AG04450 (cell line): ENCODE measurements at places on chromosomes 7 and 10.

DNA sequence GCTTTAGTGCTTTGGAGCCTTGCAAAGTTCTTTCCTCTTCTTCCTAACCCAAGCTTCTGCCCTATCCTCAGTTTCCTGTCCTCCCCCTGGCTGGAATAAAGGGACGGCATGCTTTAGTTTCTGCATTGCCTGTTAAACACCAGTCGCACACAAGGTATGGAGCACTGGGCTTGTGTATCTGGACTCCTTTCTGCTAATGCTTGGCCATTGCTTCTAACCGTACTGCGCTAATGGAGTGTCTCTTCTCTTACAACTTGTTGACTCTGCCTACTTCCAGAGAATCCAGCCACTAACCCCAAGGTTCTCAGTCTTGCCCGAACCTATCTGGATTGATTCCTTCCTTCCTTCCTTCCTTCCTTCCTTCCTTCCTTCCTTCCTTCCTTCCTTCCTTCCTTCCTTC is 120.6 kb downstream of the REEP3 start:
- no peak for DNase-seq

- DNase-seq: no peak
Measured at GRCh38 chr10:4234661-4235060, 449.7 kb upstream of the KLF6 start.

GRCh38 chr7:112743811-112744210 is 46.4 kb downstream of the TMEM168 start:
- DNase-seq: no peak

DNA sequence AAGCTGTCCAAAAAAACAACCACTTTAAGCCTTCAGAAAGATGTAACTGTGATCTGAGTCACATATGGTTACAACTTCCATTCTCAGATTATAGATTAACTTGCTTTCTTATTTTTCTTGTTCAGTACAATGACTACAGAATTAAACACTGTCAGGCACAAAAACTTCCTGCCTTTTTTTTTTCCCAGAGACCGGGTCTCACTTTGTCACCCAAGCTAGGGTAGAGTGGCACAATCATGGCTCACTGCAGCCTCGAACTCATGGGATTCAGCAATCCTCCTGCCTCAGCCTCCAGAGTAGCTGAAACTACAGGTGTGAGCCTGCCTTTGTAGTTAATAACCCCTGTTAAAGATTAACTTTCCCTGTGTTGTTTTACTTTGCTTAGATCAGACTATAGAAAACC is 163.2 kb downstream of the AVL9 start:
- no peak for DNase-seq

DNA sequence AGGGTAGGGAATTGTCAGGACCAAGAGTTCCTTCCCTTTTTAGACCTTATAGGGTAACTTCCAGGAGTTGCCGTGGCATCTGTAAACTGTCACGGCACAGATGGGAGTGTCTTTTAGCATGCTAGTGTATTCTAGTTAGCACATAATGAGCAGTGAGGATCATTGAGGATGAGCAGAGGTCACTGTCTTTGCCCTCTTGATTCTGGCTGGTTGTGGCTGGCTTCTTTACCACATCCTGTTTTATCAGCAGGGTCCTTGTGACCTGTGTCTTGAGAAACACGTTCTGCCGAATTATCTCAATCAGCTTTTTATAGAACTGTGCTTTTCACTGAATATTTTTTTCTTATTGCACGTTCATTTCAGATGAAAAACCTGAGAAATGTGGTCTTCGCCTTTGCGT is 41.5 kb downstream of the MINPP1 start:
- DNase-seq: no peak
